ENCODE measurements at places on chromosomes 2 and 18. TPM values are rescaled to one million over a fixed set of nuclear protein-coding genes. Genes with fewer than 3 reads are reported as not detected.

PARD3B gene
- total RNA-seq, result 42.5 TPM

METTL5 gene
- total RNA-seq, result 51.5 TPM

LYPD6B gene
- not detected for total RNA-seq

DPYSL5 gene
- total RNA-seq, result 1.4 TPM

CHAC2 gene
- 0.68 TPM for total RNA-seq

ATP9B gene
- 31.7 TPM for total RNA-seq

- no peak overlapping the region for H3K4me3 ChIP-seq
- H3K4me1 ChIP-seq, result no peaks in the 10 kb centered on the region
- no peak overlapping the region for H3K27ac ChIP-seq
- peaks cover 5% of the 10 kb centered on the region for H3K36me3 ChIP-seq
These were observed 18.1 kb downstream of the ORC2 start for GRCh38 chr2:200945395-200945729.

DNA sequence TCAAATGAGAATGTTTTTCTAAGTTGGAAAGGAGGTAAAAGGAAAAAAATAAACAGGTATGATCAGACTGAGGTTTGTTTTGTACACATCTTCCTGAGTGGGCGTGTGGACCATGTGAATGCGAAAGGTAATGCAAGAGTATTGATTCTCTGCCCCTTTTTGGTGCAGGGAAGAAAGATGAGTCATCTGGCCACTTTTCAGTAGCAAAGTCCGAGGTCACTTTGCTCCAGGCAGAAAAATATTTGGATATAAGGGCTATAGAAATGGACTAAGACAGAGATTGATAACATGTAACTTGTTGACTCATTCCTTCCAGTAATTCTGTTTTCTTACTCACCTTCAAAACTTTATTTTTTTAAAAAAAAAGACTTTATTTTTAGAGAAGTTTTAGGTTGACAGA lies 130.5 kb downstream of the DSEL start:
- H3K4me1 ChIP-seq, result no peaks in the 10 kb centered on the region
- H3K27me3 ChIP-seq, result no peaks in the 10 kb centered on the region
- no peak overlapping the region for H3K4me3 ChIP-seq
- no peak overlapping the region for H3K27ac ChIP-seq

- H3K4me3 ChIP-seq, result no peak overlapping the region
- no peaks in the 10 kb centered on the region for H3K36me3 ChIP-seq
- no peak for DNase-seq
- no peak overlapping the region for H3K27ac ChIP-seq
These were observed 60.8 kb downstream of the CRACDL start for GRCh38 chr2:98875081-98875728.

GRCh38 chr18:37657493-37657892 lies 91.9 kb upstream of the CELF4 start:
- no peaks in the 10 kb centered on the region for H3K36me3 ChIP-seq
- no peak overlapping the region for H3K27ac ChIP-seq
- H3K4me1 ChIP-seq, result no peaks in the 10 kb centered on the region
- H3K4me3 ChIP-seq, result no peak overlapping the region

DNA sequence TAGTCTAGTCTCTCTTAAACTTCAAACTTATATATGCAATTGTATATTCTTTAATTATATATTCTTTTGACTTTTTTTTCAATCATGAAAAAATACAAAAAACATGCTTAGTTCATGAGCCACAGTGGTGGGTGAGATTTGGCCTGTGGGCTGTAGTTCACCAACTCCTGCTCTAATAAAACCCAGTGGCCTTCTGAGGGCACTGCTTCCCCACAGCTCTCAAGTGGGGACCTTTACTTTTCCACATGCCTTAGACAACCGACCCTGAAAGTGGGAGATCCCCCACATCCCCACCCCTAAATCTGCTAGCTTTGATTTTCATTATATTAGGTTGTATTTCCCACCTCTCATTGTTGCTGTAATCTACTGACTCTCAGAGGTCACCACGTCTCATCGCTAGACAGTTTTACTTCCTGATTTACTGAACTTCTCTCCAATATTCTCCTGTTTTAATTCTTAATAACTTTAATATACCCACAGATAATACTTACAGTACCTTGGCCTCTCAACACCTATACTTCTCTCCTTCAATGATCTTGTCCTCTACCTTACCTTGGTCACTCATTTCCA lies 57.3 kb downstream of the ROCK1 start:
- no peak overlapping the region for H3K4me3 ChIP-seq
- no peak for DNase-seq
- no peaks in the 10 kb centered on the region for H3K36me3 ChIP-seq
- H3K27ac ChIP-seq, result no peak overlapping the region
- H3K4me1 ChIP-seq, result no peaks in the 10 kb centered on the region
- H3K27me3 ChIP-seq, result no peaks in the 10 kb centered on the region

- no peaks in the 10 kb centered on the region for H3K36me3 ChIP-seq
- H3K27me3 ChIP-seq, result no peaks in the 10 kb centered on the region
- H3K4me1 ChIP-seq, result no peaks in the 10 kb centered on the region
- H3K4me3 ChIP-seq, result no peak overlapping the region
- DNase-seq, result no peak
These were observed 793.1 kb downstream of the ERBB4 start for GRCh38 chr2:211745295-211746097.

DNA sequence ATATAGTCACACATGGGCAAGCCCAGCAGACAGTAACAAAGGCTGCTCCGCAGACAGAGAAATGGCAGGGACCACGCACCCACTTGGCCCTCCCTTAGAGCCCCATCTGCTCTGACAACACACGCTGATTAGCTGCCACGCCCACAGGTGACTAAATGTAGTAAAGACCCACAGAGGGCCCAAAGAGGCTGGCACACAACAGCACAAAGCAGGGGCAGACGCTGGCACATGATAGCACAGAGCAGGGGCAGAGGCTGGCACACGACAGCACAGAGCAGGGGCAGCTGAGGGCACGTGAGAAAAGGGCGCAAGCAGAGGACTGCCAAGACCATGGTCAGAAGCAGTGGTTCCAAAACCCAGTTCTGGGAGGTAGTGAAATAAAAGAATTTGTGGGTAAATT lies 10.6 kb downstream of the AFG3L2 start:
- peaks cover 76% of the 10 kb centered on the region for H3K36me3 ChIP-seq
- no peak overlapping the region for H3K4me3 ChIP-seq
- no peak for DNase-seq
- no peaks in the 10 kb centered on the region for H3K4me1 ChIP-seq
- H3K27ac ChIP-seq, result no peak overlapping the region

- H3K36me3 ChIP-seq, result no peaks in the 10 kb centered on the region
- no peak for DNase-seq
- H3K4me3 ChIP-seq, result peak within 1 kb of the TSS; percentile 27
- H3K27me3 ChIP-seq, result peaks cover 35% of the 10 kb centered on the region
- no peak within 1 kb of the TSS for H3K27ac ChIP-seq
- peaks cover 28% of the 10 kb centered on the region for H3K4me1 ChIP-seq
These were observed at the start of gene NETO1 for GRCh38 chr18:72867746-72868584. Gene NETO1, minus strand, starts transcription at chr18:72867987. Its CDS starts 696 bp downstream, at chr18:72867291.

Measured in sigmoid colon (tissue), 7 donors.